ENCODE measurements at places on chromosomes 3 and 15.

DNA sequence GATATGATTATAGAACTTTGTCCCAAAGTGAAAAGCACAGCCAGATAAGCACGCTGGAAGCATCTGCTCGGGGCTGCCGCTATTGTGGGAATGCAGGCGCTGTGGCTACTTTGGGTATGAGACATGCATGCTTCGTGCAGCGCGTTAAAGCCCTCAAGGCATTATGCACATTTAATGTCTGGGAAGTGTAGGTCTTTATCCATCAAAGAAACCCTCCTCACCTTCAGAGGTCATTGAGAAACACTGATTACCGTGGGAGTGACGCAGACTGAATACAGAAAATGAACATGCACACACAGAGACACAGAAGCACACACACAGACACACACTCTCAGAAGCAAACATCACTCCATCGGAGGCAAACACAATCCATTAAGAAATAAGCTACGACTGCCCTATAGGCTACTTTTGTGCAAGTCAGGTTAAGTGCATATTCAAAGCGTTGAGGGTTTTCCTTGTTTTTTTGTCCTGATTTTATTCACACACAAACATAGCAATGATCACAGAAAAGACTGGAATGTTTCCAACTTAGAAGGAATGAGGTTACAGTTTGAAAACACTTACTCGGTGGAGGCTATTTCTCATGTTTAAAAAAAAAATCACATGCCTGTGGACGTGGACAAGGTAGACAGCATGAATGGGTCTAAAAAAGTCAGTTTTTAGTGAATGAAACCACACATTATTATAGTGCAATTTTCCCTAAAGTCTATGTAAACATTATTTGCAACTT is 68.5 kb downstream of the PLCH1 start:
- DNase-seq = no peak

GRCh38 chr3:126346466-126346865 is 10.7 kb downstream of the KLF15 start:
- no peak for DNase-seq

DNA sequence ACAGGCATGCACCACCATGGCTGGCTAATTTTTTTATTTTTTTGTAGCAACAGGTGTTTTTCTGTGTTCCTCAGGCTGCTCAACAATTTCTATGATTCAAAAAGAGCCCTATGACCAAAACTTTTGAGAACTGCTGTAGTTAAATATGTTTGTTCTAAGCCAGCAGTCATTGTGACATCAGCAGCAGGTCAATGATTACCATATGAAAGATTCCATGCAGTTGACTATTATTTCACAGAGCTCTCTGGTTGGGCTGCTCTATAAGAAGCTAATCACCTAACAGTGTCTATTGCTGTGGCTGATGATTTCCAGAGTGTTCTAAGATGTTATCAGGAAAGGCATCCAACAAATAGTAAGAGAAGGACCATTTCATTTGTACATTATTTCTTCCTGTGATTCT is at the start of gene CCDC54:
Gene CCDC54 (plus strand): TSS at position 289 of the 400 bp plus-strand sequence. CDS start 149 bp downstream, outside the sequence.
- no peak for DNase-seq

DNA sequence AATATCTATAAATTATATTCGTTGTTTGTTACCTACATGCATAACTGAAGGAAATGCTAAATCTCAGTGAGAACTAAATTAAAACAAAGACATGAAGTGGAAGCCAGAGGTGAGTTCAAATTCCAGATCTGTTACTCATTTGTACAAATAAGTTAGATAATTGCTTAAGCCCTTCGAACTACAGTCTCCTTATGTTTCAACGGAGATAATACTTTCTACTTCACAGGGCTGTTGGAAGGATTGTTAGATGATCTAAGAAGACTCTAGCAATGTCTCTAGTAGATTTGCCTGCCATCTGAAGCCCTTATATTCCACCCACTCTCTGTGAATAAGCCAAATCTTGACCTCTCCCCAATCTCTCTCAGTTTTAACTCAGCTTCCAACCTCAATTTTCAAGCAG is 125.8 kb downstream of the P2RY1 start:
- no peak for DNase-seq

DNA sequence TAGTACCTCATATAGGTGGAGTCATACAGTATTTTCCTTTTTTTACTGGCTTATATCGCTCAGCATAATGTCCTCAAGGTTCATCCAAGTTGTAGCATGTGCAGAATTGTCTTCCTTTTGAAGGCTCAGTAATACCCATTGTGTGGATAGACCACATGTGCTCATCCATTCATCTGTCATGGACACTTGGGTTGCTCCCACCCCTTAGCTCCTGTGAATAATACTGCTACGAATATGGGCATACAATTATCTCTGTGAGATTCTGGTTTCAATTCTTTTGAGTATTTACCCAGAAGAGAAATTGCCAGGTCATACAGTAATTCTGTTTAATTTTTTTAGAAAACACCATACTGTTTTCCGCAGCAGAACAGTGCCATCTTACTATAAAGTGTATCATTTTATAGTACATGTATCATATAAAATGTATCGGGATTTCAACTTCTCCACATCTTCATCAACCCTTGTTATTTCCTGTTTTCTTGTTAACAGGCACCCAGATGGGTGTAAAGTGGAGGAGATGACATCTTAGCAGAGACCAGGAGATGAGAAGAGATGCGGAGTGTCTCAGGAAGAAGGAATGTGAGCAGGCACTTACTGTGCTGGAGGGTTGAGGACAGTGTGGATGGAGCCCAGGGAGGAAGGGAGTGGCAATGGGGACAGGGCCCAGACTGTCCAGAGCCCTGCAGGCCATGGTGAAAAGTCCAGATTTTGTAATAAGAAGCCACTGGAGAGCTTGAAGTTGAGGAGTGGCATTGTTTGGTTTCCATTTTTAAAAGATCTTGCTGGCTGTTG is 27.0 kb upstream of the PRR23E start:
- DNase-seq = no peak

DNA sequence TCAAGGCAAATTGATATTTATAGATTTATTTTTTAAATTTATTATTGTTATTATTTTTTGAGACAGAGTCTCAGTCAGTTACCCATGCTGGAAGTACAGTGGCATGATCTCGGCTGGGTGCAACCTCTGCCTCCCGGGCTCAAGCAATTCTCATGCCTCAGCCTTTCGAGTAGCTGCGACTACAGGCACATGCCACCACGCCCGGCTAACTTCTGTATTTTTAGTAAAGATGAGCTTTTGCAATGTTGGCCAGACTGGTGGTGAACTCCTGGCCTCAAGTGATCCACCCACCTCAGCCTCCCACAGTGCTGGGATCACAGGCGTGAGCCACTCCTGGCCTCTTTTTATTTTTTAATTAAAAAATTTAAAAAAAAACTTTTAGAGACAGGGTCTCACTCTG is 19.0 kb downstream of the SPG21 start:
- DNase-seq = no peak

DNA sequence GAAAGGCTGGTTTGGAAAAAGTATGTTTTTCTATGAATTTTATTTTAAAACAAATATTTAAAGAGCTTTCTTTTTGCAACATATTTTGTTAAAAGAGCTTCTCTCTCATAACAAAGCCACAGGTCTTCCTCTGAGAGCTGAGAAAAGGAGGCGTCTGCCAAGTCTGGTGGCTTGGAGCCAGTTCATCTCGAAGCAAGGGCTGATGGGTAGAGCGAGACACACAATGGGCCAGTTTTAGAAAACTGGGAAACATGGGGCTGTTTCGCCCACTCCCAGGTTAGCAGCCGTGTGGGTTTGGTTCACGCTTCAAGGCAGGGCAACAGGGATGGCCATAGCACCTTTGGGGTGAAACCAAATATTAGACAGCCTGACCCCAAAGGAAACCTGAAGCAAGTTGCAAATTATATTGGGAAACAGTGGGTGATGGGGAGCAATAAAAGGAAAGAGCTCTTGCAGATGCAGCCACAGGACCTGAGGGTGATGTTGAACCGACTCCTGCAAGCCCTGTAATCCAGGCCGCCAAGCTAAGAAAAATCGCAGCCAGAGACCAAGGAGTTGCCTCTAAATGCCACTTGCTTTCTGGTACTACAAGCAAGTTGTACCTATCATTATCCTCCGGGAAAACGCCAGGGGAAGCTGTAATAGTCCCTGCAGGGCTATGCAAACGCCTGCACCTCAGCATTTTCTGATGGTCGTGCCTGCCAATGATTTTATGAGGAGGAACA is 88.4 kb upstream of the GALNT15 start:
- no peak for DNase-seq

GRCh38 chr3:114207768-114208167 is 28.9 kb upstream of the DRD3 start:
- DNase-seq = no peak

DNA sequence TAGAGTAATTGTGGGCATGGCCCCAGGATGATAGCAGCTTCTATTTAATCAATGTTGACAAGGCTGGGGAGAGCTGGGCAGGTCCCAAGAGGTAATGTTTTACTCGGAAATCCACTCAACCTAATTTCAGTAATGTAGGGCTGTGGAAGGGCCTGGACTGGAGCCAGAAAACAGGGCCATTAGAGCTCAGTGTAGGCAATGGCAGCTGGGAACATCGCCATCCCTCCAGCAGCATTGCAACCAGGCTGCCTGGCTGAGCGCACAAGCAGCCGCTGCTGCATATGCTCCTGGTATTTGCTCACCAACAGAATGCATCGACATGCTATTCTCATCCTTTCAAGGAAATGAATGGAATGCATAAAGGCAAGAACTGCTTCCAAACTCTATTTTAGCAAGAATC is 90.0 kb downstream of the GAP43 start:
- DNase-seq = no peak

- DNase-seq = no peak
Measured at GRCh38 chr15:48856942-48857341, 21.0 kb upstream of the EID1 start.

- no peak for DNase-seq
Measured at GRCh38 chr3:161137260-161137659, 32.1 kb upstream of the B3GALNT1 start.

- DNase-seq = no peak
Measured at GRCh38 chr15:98381446-98381845, 266.9 kb upstream of the IGF1R start.

GRCh38 chr3:124861041-124861440 is 26.1 kb downstream of the ITGB5 start:
- DNase-seq = no peak

- no peak for DNase-seq
Measured at GRCh38 chr3:40653001-40653400, 128.2 kb downstream of the ZNF621 start.

- no peak for DNase-seq
Measured at GRCh38 chr3:54036543-54036942, 85.8 kb upstream of the CACNA2D3 start.

DNA sequence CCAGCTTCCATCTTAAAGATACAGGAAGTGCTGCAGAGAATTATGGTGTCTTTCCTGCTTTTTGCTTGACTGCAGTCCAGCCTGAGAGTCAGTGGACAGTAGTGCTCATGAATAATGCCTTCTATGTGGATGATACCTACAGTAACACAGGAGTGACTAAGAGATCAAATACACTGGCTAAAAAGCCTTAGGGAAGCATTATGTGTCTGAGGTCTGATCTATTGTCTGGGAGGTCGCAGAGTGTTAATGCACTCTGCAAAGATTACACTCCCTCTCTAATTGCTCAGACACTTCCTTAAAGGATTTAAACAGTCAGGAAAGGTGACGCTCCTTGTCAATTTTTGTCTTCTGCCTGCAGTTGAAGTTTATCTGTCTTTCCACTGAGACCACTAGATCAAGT is 183.6 kb downstream of the MCTP2 start:
- no peak for DNase-seq

DNA sequence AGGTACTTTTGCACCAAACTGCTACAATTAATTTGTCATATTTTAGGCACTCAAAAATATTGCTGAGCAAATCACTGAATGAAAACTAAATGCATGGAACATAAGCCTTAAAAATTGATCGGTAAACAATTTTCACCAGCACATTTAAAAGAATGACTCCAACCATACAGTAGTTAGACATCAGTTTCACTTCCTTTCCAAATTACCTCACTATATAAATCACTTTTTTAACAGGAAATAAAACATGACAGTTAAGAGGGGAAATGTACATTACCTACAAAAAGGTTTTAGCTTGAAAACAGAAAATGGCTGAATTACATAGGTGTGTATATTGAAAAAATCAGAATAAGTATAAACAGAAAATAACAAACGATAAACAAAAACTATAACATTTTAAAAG is 108.4 kb downstream of the SERPINI1 start:
- no peak for DNase-seq

DNA sequence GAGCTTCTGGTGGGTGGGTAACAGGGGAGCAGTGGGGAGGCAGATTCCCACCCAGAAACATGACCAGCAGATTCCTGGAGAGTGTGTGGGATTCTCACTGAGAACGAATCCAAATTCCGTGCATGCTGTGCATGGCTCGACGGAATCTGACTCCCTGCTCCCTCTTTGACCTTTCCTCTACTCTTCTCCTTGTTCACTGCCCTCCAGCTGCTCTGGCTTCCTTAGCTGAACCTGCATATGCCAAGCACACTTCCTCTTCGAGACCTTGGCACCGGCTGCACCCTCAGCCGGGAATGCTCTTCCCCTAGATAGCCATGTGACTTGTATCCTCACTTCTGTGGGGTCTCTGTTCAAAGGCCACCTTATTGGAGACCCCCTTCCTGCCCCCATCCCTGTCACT is 6.3 kb downstream of the INSYN1 start:
- DNase-seq = no peak

- DNase-seq = no peak
Measured at GRCh38 chr3:72032441-72033135, 247.6 kb upstream of the PROK2 start.

GRCh38 chr3:50296721-50297383 is 2.4 kb downstream of the HYAL3 start:
- no peak for DNase-seq

DNA sequence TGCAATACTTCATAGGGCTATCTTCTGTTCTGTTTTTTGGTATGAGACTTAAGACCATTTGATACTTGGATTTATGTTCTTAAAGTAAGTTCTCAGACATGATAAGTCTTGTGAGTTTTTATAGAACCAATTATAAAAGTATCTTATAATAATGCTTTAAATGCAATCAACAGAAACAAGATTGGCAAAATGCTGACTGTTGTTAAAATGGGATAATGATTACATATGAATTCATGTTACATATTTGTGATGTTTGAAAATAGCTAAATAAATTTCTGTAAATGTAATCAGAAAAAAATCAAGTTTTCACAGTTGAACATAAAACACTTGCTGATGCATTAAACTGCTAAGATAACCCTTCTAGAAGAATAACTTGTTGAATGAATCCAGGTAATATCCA is 148.3 kb downstream of the PLCH1 start:
- no peak for DNase-seq

Data from CD4-positive, alpha-beta T cell treated with Interleukin-17A for 1 hour (primary cell).